ENCODE measurements at places on chromosomes 5 and 9.

GRCh38 chr9:131736431-131736830, 3.4 kb downstream of the RAPGEF1 start:
- DNase-seq, result no peak

GRCh38 chr5:167122267-167122666, 1169.2 kb upstream of the WWC1 start:
- DNase-seq, result no peak

DNA sequence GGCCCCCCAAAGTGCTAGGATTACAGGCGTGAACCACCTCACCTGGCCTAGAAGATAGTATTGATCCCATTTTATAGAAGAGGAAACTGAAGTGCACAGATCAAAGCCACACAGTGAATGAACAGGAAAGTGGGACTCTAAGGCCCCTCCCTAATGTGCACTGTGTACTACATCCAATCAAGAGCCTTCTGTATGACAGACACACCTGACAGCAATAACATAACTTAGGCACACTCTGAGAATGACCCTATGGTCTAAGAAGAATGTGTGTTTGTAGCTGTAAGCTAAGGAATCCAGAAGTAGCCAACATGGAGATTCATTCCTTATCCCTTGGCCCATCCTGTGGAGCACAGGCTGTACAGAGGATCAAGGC, 271.2 kb downstream of the SMARCA2 start:
- no peak for DNase-seq

DNA sequence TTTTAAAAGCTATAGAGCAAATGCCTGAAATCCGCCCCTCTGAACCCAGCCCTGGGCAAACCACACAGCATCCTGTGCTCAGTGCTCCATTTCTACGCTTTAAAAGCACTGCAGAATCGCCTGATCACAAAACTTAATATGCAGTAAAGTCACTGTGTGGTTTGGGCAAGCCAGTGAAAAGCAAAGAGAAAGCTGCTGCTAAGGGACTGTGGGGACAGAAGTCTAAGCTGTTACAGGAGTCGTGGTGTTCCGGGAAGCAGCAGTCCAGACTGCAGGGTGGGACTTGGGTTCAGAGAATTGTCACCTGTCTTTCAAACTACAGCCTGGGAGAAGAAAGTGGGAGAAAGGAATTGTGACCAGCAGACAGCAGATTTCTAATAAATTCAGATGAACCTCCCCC, 8.2 kb downstream of the RAPGEF1 start:
- peak; percentile 70 for DNase-seq

- DNase-seq, result no peak
Measured at GRCh38 chr5:3650320-3650719, 54.7 kb downstream of the IRX1 start.

DNA sequence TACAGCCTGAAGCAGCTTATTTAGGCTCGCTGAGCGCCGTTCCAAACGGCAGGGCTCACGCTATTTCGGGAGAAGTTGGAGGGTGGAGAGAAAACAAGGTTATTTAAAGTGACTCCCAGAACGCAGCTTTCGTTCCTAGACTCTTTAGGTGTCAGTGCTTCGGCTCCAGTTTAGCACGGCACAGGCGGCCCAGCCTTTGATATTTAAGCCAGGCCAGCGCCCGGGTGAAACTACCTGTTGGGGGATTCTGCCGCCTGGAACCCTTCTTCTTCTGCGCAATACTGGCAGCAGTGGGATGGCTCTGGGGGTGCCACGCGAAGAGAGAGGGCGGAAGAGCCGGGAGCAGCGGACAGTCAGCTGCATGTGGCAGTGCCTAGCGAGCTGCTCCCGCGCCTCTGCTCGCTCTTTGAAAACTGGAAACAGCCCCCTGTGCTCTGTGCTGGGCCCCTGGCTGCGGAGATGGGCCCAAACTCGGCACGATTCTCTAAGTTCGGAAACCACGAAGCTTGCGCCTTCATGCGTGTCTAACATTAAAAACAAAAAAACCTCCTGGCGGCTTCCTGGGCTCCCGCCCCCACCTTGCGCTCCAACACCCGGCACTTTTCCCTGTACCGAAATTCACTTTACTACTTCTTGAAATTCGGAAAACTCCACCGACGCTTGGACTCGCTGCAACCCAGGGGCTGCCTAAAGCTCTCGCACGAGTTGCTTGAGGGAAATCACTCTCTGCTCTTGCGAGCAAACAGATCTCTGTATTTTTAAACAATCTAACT, 34.6 kb upstream of the NFIB start:
- DNase-seq, result no peak

DNA sequence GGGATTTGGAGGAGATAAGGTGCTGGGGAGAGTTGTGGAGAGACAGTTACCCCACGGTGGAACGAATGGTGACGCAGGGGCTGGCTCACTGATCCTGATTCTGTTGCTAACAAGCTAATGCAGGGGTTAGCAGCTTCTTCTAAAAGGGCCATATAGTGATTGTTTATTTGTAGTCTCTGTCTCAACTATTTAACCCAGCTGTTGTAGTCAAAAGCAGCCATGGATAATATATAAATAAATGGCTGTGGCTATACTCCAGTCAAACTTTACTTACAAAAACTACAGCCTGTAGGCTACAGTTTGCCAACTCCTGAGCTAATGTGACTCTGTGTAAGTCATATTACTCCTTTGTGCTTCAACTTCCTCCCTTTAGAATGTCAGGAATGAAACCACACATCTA, 21.8 kb downstream of the STOM start:
- no peak for DNase-seq

- no peak for DNase-seq
Measured at GRCh38 chr5:61182449-61182848, 20.2 kb upstream of the SMIM15 start.

GRCh38 chr5:132103969-132104391, 30.4 kb downstream of the CSF2 start:
- no peak for DNase-seq

- DNase-seq, result no peak
Measured at GRCh38 chr5:172979778-172980177, 3.8 kb upstream of the ATP6V0E1 start.

DNA sequence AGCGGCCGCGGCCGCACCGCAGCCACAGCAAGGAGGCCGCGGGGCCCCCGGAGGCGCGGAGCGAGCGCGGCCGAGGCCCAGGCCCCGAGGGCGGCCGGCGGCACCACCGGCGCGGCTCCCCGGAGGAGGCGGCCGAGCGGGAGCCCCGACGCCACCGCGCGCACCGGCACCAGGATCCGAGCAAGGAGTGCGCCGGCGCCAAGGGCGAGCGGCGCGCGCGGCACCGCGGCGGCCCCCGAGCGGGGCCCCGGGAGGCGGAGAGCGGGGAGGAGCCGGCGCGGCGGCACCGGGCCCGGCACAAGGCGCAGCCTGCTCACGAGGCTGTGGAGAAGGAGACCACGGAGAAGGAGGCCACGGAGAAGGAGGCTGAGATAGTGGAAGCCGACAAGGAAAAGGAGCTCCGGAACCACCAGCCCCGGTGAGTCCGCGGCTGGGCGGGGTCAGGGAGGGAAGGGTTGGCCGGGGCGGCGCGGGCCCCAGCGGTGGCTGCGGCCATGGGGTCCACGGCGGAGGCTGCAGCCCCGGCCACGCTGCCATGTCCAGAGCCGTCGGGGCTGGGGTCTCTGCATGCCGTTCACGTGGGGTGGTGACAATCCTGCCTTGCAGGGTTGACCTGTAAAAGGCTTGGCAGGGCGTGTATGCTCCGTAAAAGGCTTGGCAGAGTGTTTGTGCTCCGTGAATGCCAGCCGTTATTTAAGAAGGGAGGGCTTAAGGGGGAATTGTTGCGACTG, 146.0 kb downstream of the CACNA1B start:
- no peak for DNase-seq

GRCh38 chr9:76314321-76314720, 79.9 kb downstream of the RFK start:
- no peak for DNase-seq

- no peak for DNase-seq
Measured at GRCh38 chr9:122007837-122008236, 85.3 kb downstream of the TTLL11 start.

DNA sequence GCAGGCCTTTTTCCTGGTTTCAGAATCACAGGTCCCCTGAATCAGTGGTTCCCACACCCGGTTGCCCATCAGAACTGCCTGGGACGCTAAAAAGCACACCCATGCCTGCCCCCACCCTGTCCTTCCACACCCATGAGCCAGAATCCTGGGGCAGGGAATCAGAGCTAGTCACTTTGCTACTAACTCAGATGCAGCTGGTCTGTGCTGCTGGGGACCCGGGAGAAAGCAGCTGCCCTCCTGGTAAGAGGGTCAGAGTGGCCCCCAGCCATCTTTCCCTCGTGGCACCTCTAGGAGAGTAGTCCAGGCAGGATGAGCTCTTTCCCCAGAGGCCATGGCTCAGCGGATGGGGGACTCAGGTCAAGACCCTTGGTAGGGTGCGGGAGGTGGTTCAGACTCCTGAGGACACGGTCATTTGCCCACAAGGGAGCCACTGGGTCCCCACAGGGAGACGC, 11.3 kb upstream of the NUP214 start:
- no peak for DNase-seq

- DNase-seq, result no peak
Measured at GRCh38 chr9:81558091-81558830, 131.1 kb downstream of the TLE1 start.

DNA sequence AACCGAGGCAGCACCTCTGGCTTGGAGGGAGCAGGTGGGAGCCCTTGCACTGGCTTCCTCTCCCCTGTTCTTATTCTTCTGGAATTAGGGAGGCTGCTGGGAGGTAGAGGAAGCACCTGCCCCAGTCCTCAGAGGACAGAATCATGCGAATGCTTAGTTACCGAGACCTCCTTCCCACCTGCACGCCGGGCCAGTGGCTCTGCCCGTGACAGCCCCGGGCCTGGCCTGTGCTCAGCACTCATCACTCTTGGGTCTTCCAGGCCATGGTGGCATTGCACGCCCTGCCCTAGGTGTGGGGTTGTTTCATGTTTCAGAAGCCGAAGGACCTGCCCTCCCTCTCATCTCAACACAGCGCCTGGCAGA, 45.3 kb upstream of the NKD2 start:
- DNase-seq, result no peak

- DNase-seq, result no peak
Measured at GRCh38 chr5:178231539-178232123, 971 bp downstream of the PHYKPL start.

GRCh38 chr9:125142560-125143376, 560 bp downstream of the SCAI start:
- peak; percentile 7 for DNase-seq

DNA sequence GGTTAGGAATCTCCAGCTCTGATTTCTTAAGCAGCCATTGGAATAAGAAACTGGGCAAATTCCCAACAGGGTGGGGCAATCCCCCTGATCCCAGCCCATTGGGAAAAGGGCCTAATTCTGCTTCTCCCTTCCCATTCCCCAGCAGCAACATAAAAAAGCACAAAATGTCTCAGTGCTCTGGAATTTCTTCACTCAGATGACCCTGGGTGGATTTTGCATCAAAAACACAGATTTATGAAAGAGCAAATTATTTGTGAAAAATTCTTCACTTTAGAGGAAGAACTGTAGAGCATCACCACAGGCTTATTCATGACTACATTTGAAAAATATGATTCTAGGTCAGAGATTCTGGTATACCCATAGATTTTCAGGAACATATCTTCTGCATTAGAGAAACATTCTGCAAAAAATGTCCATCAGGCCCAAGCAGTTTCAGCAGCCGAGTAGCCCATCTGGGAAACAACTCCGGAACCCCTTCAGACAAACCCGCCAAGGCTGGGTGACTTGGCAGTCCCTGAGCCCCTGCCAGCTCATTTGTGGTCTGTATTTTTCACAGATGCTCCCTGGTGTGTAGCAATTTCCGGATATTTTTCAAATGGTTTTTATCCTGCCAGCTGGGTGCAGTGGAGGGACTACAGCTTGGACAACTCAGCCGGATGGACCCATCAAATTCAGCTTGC, 102.1 kb upstream of the RANBP3L start:
- no peak for DNase-seq

GRCh38 chr9:91917436-91917835, 32.6 kb downstream of the ROR2 start:
- DNase-seq, result no peak

GRCh38 chr9:131432597-131433301, 38.9 kb downstream of the PRRC2B start:
- no peak for DNase-seq

- no peak for DNase-seq
Measured at GRCh38 chr5:111998871-111999270, 241.9 kb upstream of the NREP start.

DNA sequence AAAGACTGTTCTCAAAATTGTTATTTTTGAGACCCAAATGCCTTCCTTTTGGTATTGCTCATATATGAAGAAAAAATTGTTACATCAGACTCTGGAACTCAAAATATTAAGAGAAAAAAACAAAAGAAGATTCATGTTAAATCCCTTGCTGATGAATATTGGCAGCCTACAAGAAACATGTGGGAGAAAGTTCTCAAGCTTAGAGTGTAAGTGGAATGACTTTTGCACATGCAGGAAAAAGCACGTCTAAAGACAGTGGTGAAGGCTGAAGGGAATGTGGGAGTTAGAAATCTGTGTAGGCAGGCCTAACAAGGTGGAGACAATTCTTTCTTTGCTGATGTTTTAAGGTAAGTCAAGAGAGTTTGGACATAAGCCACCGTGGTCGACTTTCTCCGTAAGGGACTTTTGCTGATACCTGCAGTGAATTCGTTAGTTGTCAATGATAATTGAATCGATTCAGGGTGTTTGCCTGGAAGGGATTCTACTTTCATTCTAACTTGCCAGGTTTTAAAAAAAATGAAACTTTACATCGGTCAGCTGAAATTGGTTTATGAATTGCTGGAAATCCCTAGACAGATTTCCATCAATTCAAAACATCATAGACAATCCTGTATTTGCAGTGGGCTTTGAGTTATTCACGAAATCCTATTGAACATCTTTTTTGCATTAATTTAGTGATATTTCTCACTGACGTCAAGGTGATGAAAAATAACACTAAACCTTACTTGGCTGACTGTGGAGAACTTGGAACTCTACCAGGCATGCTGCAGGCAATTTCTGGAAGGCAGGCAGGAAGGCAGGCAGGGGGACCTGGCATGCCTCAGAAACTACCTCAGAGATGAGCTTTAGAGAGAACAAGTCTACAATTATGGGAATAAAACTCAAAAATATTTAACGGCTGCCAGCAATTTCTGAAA, 359.1 kb upstream of the ADAMTSL1 start:
- no peak for DNase-seq

DNA sequence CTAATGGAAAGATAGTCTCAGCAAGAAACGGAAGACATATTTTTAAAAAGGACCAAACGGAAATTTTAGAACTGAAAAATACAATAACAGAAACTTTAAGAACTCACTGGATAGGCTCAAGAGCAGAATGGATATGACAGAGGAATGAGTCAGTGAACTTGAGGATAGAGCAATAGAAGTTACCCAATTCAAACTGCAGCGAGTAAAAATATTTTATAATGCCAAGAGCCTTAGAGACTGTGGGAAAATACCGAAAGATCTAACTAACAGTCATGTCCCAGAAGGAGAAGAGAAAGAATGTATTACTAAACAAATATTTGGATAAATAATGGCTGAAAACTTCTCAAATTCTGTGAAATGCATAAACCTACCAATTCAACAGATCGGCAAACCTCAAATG, 40.8 kb downstream of the ADAMTS2 start:
- no peak for DNase-seq

- DNase-seq, result no peak
Measured at GRCh38 chr5:164345173-164345849, 839.9 kb downstream of the MAT2B start.

Measured in CD4-positive, alpha-beta T cell (primary cell).